ENCODE measurements at places on chromosomes 11 and 22.

GRCh38 chr11:18063862-18064434, 17.9 kb upstream of the TPH1 start:
- DNase-seq: no peak

GRCh38 chr11:116791813-116792143, at the start of gene APOA5:
Gene APOA5 (minus strand): TSS chr11:116791879. CDS start chr11:116791860, 19 bp downstream.
- DNase-seq: no peak

DNA sequence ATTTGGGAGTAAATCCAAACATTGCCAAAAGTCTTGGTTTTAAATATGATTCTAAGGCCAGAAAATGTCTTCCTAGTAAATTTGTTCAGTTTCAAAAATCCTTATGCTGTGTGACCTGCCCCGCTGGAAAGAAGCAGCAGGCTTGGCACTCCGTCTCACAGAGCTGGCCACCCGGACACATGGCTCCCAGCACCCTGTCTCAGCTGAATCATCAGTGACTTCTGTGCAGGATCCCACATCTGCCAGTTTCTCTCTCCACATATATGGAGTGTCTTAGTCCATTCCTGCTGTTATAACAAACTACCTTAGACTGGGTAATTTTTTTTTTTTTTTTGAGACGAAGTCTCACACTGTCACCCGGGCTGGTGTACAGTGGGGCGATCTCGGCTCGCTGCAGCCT, 356.7 kb downstream of the TBC1D22A start:
- no peak for DNase-seq

- no peak for DNase-seq
Observed at GRCh38 chr11:45517171-45517770, 148.2 kb downstream of the CHST1 start.

Data from uterus (tissue), 4 donors.